ENCODE measurements at places on chromosomes 6 and 20. TPM values are rescaled to one million over a fixed set of nuclear protein-coding genes. Genes with fewer than 3 reads are reported as not detected.

PNLDC1 gene
- 0.22 TPM for total RNA-seq

TMEM217 gene
- 9.0 TPM for total RNA-seq

KHDC1 gene
- 14.1 TPM for total RNA-seq

SLC22A16 gene
- not detected for total RNA-seq

FRMD1 gene
- total RNA-seq: 0.14 TPM

GPR6 gene
- total RNA-seq: not detected

ELOVL2 gene
- 21.5 TPM for total RNA-seq

TFEB gene
- total RNA-seq: 7.6 TPM

VSTM2L gene
- total RNA-seq: 32.2 TPM

PAX1 gene
- total RNA-seq: 1.3 TPM

RMND1 gene
- total RNA-seq: 37.4 TPM

BIRC7 gene
- 0.30 TPM for total RNA-seq

CYB5R4 gene
- total RNA-seq: 2.1 TPM

AURKA gene
- total RNA-seq: 33.3 TPM

Measured in motor neuron (in vitro differentiated cells).